Activated T-helper 1 cell treated with anti-CD3 and anti-CD28 coated beads, Interleukin-2, amount 50 U/mL, for 16 hours (primary cell): ENCODE measurements at places on chromosomes 6 and 20.
A peak's percentile ranks its signal among the peaks of the same experiment; 100 is the strongest.

- no peak for DNase-seq
Observed at GRCh38 chr6:29791162-29791561, 36.5 kb upstream of the HLA-G start.

- DNase-seq = no peak
Observed at GRCh38 chr6:168198302-168199180, 119.5 kb upstream of the FRMD1 start.

- no peak for DNase-seq
Observed at GRCh38 chr6:10556589-10556988, 35.4 kb downstream of the GCNT2 start.

DNA sequence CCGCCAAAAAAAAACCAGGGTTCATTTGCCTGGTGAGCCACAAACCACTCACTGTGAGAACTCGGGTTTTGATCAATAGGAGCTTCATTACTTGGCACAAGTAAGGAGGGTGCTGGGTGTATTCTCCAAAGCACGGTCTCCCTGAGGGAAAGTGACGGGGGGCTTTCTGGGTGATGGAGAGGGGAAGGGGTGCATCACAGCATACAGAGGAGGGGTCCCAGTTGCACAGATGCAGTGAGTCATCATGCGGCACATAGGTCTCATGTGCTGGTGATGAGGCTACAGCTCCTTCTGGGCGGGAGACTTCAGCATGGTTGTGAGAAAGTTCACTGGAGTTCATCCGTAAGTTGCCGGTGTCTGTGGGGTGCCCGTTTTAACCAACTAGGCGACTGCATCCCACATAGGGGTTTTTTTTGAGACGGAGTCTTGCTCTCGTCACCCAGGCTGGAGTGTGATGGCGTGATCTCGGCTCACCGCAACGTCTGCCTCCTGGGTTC is 36.2 kb downstream of the SUN5 start:
- no peak for DNase-seq

GRCh38 chr20:59948828-59949720 is 8.9 kb downstream of the FAM217B start:
- DNase-seq = no peak

DNA sequence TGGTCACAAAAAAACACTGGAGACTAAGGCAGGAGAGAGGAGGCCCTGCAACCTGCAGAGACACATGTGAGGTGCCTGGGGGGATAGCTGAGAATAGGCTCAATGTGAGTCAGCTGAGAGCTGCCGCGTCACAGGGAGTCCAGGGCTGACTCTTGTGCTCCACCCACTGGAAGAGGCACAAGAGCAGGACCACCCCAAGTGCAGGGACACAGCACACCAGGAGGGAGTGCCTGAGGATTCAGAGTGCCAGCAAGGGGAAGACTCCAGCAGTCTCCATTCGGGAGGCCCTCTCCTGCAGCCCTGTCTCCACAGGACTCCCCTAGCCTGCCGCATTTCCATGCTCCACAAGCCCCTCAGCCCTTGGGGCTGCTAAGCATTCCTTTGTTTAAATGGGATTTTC is 105.5 kb downstream of the HUS1B start:
- no peak for DNase-seq

- DNase-seq = no peak
Observed at GRCh38 chr20:2169456-2170088, 67.9 kb downstream of the STK35 start.

- DNase-seq = no peak
Observed at GRCh38 chr6:15375638-15376290, 129.9 kb downstream of the JARID2 start.

DNA sequence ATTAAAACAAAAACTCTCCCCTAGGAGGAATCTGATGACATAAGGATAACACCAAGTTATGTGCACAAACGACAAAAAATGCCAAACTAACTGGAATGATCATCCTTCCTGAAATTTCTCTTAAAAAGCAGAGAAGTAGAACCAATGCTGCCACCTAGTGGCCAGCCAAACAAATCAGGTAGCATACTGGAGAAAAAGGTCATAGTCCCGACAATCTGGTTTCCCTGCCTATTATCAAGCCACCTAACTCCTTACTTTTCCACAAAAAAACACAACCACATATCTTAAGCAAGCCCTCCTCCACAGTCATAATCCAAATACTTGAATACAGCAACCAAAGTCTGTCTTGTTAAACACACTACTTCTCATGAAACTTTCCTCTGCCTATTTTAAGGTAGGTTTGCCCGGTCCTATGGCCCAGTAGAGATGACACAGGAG is 5.3 kb downstream of the OARD1 start:
- peak; percentile 35 for DNase-seq

- DNase-seq = no peak
Observed at GRCh38 chr6:34349211-34349610, 43.3 kb downstream of the NUDT3 start.

GRCh38 chr6:163422550-163422949 is 8.0 kb downstream of the QKI start:
- no peak for DNase-seq

DNA sequence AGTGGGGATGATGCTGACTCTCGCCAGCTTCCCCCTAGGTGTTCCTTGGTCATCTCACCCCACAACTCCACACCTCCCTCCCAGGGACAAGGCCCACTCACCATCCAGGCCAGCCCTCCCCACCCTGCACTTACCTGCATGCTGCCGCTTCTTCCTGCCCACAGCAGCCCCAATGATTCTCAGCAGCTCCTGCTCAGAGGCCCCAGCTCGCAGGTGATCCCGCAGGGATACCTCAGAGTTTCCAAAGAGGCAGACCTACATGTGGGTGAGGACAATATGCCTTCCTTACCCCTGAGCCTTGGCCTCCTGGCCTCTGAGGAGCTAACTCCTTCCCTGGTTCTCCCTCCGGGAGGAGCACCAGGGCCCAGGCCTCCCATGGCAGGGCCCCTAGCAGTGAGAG is 24.6 kb downstream of the MOCS1 start:
- DNase-seq = no peak

GRCh38 chr6:89536231-89536630 is 102.3 kb downstream of the LYRM2 start:
- DNase-seq = no peak

- no peak for DNase-seq
Observed at GRCh38 chr6:99219788-99220187, 129.7 kb downstream of the FAXC start.

DNA sequence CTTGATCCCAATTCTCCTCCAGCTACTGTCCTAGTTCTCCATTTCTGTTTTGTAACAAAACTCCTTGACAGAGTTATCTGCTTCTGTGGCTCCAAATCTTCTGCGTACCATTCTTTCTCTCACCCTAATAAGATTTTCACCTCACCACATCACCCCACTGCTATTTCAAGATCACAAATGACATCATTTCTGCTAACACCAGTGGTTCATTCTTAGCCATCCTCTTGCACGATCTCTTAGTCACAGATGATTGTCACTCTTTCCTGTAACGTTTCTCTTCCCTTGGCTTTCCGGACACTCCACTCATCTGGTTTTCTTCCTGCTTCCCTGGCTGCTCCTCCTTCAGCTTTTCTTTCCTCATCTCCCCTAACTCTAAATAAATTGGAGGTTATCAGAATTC is 56.8 kb upstream of the FABP7 start:
- no peak for DNase-seq

DNA sequence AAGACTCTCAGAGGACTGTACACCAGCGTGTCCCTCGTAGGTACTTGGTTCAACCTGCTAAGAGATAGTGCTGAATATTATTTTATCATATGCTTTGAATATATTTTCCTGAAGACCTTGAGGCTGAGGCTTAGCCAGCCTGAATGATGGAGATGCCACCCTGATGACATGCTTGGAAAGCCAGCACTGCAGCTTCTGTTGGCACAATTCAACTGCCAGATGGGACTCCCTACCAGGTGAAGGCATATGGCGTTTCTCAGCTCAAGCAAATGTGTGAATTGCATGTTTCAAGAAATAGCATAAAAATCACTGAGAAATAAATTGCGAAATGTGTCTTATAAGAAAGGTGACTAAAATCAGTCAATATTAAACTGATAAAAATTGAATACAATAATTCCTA is 228.1 kb upstream of the CST7 start:
- no peak for DNase-seq

DNA sequence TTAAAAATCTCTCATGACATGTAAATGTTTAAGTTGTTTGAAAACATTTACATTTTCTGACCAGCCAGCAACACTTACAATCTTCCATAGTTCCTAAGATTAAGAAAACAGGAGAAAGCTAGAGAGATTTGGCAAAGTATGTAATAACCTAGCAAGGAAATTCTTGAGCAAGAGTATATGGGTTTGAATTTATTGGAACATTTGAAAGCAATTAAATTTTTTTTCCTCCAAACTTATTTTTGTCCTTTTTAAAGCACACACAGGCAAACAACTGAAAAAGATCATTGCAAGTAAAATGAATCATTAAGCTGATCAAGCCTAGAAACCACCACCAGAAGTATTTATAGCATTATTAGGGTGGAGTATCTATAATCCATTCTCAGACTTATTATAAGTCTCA is 20.1 kb upstream of the ZNF217 start:
- no peak for DNase-seq

DNA sequence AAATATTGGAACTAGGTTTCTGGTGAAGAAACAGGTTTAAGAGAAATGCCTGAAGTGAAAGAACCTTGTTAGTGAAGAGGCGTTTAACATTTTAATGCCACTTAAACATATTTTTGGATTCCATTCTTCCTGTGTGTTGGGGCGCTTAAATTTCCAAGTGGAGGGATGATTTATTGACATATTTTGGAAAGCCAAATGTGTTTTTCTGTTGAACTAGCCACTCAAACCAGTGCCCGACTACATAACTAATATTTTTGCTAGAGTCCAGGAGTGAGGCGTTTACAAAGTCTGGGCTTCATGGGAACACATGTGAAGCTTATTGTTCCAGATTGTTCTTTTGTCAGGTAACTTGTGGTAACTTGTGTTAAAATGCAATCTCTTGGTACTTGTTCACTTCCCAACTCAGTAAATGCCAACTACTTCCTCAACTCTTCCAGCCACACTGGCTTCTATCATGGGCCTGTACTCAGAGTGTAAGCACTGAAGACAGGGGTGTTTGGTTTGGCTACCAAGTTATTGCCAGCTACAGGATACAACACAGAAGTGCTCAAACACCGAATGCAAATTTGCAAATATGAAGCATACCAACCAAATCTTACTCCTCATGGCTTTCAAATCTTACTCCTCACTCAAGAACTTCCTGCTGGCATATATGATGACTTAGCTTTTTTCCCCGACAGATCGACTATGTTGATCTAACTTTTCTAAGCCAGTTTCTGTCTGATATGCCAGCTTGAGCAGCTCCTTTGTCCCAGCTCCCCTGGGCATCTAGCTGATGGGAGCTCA is 2.0 kb upstream of the ZNFX1 start:
- DNase-seq = no peak

GRCh38 chr6:159931112-159931511 is 37.8 kb upstream of the IGF2R start:
- DNase-seq = no peak

DNA sequence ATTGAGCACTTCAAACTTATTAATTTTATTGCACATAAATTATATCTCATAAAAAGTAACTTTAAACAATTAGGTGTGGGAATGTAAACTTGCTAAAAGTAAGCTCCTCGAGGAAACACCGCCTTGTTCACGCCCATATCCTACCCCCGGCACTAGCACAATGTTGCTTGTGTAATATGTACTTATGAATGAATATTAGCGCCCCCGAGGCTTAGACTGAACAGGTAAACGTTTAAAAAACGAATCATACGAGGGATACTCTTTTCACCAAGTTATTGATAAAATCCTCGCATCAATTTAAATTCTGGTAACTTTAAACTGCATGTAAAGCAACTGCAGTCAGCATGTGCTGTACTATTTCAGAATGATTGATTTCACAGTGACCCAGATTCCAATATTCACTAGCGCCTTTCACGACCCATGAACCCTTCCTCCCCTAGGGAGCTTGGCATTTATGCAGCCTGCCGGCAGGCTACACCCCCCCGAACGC is 637 bp downstream of the TFB1M start:
- DNase-seq = no peak

DNA sequence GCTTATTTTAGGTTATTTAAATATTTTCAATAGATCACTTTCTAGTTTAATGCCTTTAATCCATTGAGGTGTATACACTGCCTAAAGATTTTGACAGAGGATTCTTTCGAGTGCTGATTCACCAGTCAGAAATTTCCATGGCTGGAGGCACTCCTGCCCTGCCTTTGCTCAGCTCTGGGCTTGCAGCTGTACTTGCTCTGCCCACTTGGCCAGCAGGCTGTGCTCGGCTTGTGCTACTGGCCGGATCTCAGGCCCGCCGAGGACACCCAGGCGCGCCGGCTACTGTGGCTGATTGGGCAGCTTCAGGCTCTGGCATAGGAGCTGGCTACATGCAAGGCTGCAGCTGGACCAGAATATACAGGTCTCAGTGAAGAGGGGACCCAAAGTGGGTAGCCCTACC is 675.1 kb upstream of the MMS22L start:
- no peak for DNase-seq

- no peak for DNase-seq
Observed at GRCh38 chr6:74447013-74447412, 751.0 kb downstream of the CD109 start.

DNA sequence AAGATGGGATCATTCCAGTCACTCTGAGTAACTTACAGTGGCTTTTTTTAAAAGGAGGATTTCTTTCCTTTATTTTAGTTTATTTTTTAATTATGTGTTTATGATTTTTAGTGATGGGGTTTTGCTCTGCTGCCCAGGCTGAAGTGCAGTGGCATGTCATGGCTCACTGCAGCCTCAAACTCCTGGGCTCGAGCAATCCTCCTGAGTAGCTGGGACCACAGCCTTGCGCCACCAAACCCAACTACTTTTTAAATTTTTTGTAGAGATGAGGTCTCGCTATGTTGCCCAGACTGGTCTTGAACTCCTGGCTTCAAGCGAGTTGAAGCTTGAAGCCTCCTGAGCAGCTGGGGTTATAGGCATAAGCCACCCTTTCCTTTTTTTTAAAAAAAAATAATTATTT is 31.8 kb upstream of the PHACTR3 start:
- no peak for DNase-seq

- DNase-seq = no peak
Observed at GRCh38 chr6:135951169-135951568, 99.7 kb downstream of the PDE7B start.
